Activated naive CD8-positive, alpha-beta T cell treated with anti-CD3 and anti-CD28 coated beads for 36 hours (primary cell): ENCODE measurements at places on chromosomes 7 and 10. TPM values are rescaled to one million over a fixed set of nuclear protein-coding genes. Genes with fewer than 3 reads are reported as not detected.

DNA sequence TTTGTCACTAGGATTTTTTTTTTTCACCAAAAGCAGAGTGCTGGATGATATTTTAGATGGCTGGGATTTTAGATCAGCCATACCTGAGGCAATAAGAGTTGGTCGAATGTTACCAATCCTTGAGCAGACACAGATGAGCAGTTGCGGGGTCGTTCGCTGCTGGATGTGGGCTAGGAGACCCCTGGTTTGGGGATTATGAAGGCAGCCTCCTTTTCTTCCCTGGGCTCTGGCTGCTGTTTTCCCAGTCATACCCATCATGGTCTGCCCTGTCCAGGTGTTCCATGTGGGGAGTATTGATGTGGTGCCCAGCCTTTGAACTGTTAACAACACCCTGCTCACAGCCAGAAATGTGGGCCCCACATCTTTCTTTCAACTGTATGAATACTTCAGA lies 5.0 kb downstream of the PTPRE start:
- no peak for DNase-seq

- no peak for DNase-seq
Measured at GRCh38 chr7:92698237-92698841, 108.1 kb upstream of the FAM133B start.

DNA sequence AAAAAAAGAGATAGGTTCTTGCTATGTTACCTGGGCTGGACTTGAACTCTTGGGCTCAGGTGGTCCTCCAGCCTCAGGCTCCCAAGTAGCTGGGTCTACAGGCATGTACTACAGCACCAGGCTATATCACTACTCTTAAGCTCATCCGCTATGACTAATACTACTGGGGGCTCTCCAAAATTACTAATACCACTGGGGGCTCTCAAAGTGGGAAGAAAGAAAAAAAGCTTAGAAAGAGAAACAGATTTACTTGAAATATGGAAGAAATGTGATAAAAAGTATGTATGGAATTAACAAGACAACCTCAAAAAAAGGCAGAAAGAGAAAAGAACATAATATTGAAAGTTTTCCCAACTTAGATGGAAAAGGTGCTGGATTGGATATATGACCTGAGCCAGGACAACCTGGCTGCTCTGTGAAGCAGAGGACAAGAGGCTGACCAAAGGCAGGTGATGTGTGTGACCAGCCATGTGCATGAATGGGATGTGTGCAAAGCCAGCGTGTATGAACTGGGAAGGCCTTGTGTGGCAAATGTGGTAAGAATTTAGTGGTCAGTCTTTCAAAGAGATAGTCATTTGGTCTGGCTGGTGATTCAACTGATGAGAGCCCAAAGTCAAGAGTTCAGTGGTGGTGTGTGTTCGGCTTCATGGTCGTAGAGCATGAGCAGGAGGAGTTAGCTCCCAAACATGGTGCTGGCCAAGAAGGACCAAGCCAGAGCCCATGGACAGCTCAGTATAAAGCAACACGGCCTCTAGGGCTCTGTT lies 232.4 kb upstream of the KLF14 start:
- no peak for DNase-seq

DNA sequence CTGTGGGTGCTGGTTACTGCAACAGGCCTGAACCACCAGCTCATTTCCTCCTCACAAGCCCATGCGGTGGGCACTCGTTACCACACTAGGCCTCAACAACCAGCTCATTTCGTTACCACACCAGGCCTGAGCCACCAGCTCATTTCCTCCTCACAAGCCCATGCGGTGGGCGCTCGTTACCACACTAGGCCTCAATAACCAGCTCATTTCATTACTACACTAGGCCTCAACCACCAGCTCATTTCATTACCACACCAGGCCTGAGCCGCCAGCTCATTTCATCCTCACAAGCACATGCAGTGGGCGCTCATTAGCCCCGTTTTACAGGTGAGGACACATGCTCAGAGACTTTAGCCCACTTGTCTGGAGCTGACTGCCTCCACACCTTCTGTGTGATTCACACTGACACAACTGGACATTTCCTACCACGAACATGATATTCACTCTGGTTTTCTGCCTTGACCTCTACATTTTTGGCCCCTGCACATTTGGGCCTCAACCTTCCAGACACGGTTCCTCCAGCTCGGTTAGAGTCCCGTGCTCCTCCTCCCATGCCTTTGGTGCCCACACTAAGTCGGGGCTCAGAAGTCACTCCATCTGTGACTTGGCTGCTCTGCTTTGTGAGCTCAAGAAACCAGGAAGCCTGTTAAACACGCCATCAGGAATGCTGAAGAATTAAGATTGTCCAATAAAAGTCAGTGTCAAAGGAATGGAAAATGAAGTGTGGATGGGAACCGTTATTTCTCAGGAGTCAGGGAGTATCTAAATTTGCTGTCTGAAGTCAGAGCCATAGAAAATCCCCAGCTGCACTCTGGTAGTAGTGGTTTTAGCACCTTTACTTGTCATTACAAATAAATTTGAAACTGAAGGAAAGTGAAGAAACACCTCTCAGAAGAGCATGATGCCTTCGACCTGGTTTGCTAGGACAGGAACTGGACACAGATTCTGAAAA lies 55.8 kb upstream of the LANCL2 start:
- peak; percentile 58 for DNase-seq

Gene FZD8
- 0.10 TPM for total RNA-seq

GRCh38 chr7:48637382-48637781 lies 287.0 kb upstream of the CDC14C start:
- DNase-seq: no peak

- DNase-seq: no peak
Measured at GRCh38 chr7:55005241-55005851, 13.5 kb upstream of the EGFR start.

DNA sequence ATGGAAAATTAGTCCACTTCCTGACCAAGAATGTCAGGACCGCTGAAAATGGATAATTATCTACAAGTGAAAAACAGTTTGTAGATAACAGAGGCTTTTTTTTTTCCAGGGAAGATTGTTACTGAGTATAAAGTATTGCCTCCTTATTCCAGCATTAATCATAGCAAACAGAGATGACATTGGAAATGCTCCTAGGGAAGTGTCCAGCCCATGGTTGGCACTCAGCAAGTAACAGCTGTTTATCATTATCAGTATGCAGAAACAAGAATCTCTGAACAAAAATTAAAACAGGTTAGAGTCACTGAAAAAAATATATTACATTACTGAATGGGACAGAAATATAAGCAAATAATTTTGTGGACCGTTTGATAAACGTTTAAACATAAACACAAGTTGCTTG lies 14.6 kb downstream of the FGL2 start:
- DNase-seq: no peak

DNA sequence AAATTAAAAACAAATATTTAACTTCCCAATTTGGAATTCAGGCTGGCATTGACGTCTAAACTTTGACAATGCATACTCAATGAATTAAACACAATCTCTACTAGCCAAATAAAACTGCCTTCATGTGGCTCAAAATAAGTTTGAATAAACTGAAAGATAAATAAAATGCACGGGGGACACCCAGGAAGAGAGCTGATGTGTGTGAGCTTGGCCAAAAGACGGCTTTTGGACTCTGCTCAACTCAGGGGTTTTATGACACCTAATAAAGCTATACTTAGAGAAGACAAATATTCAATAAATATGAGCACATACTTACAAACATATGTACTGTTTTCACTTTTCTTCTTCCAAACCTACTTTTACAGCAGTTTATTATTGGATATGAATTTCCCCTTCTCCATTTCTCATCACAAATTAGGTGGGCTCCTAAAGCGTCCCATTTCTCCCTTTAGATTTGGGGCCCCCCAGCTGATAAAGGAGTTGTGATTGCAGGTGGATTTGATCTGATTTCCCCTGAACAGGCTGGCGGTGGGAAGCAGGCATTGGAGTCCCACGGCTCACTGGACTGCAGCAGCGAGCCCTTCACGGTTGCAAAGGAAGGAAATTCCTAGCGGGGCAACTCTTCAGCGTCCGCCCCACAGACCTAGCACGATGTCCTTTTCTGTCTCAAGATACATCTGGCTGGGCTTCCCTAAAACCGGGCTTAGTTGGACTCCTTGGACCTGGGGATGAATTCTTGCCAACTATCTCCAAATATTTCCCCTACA lies 79.6 kb downstream of the INSIG1 start:
- DNase-seq: no peak

DNA sequence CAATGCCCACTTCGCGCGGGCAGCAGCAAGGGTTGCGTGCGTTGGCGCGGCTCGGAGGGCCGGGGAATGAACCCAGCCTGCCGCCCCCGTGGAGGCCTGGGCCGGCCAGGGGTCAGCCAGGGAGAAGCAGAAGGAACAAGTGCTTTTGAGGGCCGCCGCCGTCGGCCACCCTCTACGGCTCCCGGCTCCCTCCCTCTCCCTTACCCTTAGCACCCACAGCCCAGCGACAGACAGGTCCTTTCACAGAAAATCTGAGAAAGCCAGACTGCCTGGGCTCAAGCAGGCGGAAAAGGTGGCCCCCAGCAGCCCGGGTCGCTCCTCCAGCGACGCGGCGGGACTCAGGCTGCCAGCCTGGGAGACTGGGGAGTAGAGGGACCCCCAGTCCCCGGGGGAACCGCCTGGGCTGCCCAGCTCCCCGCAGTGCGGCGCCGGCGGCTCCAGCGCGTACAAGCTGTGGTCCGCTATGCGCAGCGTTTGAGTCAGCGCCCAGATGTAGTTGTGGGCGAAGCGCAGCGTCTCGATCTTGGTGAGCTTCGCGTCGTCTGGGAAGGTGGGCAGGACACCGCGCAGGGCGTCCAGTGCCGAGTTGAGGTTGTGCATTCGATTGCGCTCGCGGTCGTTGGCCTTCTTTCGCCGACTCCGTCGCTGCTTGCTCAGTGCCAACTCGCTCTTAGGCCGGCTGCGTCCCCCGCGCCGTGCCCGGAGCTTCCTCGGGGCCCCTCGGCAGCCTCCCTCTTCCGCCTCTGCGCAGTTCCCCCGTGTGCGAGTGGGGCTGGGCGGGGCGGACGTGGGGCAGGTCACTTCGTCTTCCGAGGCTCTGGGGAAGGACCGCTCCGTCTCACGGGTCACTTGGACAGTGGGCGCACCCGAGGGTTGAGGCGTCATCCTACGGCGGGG lies 815 bp downstream of the NEUROG3 start:
- peak; percentile 43 for DNase-seq

- no peak for DNase-seq
Measured at GRCh38 chr10:108913300-108913699, 1010.0 kb downstream of the XPNPEP1 start.

DNA sequence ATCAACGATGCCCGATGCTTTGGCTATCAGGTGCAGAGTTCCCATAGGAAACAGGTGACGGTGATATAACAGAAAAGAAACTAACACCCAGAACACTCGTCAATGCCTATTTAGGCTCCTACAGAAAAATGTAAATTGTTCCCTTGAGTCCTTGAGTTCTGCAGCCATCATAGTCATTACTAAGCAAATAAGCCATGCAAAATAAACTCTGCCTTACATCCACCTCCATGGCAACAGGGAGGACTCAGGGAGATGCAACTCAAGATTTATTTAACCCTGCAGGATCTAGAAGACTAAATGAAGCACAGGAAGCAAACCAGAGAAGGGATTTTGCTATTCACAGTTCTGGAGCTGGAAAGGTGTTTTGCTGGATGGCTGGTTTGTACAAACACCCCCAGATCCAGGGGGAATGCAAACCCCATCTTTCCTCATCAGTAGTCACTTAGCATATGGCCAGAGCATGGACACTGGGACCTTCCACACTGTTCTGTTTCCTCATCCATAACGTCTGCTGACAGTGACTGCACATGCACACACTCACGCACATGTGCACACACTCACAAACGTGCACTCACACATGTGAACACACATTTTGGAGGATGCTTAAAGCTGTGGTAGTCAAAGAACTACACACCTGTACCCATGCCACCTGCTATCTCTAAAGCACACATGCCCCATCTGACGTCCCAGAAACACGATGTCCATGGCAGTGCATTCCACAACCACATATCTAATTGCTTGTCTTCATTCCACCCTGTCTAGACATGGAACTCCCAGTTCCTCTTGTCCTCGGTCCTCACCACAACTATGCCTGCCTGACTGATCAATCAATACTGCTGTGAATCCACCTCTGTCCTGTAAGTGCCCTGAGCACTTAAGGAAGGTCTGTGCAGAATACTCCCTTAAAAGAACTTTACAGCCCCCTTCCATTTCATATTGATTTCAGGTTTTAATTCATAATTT lies 178.2 kb downstream of the COBL start:
- no peak for DNase-seq

DNA sequence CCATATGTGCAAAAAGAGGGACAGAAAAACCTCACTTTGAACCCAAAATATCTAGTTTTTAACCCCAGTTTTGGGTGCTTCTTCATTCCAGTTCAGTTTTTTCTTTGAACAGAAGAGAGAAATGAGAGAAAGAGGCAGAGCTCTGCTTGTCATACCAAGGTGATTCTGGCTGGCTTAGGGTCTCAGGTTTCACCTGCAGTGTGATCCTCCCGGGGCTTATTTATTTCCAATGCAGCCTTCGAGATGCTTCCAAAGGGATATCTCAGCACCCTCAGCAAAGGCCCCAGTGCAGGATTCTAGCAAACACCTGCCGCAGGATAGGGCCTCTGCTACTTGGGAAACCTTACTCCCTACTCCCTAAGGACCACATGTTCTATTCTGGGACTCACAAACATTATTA lies 131.3 kb downstream of the WDR11 start:
- DNase-seq: no peak

Gene C10orf62
- not detected for total RNA-seq

Gene FAM24B
- total RNA-seq: 11.2 TPM

Gene MPP7
- total RNA-seq: 12.3 TPM

Gene FAM25C
- total RNA-seq: not detected

DNA sequence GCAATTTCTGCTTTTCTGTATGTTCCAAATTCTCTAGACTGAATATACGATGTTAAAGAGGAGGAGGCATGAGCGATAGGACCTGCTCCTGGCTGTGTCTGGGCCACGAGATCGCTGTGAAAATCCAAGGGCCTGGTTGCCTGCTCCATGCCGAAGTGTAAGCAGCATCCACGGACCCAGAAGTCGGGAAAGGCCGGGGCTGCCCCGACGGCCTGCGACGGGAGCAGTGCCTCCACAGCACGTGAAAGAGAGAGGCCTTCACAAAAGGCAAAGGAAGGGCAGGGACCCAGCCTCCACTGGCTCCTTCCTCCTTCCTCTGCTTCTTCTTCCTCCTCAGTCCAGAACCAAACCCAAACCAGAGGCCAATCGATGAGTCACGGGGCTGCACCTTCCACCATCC lies 122.9 kb upstream of the MGMT start:
- no peak for DNase-seq

Gene PAPOLB
- total RNA-seq: not detected

DNA sequence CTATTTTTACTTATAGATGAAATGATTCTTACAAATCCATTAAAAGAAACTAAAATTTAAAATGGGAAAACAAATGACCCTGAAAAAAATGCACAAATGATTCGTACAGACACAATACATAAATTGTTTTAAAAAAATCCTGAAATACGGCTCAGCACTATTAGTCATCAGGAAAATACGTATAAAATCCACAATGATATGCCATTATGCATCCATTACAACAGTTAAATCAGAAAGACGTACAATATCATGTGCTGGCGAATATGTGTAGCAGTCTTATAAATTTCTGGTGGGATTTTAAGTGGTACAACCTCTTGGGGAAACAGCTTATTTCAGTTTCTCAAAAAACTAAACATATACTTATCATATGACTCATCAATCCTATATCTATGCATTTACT lies 600.1 kb upstream of the STEAP1 start:
- no peak for DNase-seq

Gene GLUD1
- 89.0 TPM for total RNA-seq

GRCh38 chr7:117683430-117684175 lies 189.6 kb downstream of the CTTNBP2 start:
- no peak for DNase-seq

- no peak for DNase-seq
Measured at GRCh38 chr10:13062803-13063202, 37.2 kb upstream of the OPTN start.

- DNase-seq: no peak
Measured at GRCh38 chr7:130865408-130866236, 131.6 kb upstream of the KLF14 start.

Gene EPHB6
- 9.0 TPM for total RNA-seq

Gene LBX1
- total RNA-seq: not detected
